Stimulated activated naive CD4-positive, alpha-beta T cell treated with Interleukin-2 at 50 U/mL for 16 hours (primary cell): ENCODE measurements at places on chromosomes 1 and 21.

- DNase-seq: no peak
These were observed 102.7 kb upstream of the C21orf91 start for GRCh38 chr21:17921579-17922530.

- DNase-seq: peak; percentile 43
These were observed 43.6 kb upstream of the PDE9A start for GRCh38 chr21:42609811-42610210.

- DNase-seq: no peak
These were observed 43.4 kb downstream of the RUNX1 start for GRCh38 chr21:35005560-35006224.

GRCh38 chr1:18282851-18283600 is 175.4 kb downstream of the IGSF21 start:
- DNase-seq: no peak

GRCh38 chr1:165342587-165342986 is 13.9 kb downstream of the LMX1A start:
- DNase-seq: no peak

DNA sequence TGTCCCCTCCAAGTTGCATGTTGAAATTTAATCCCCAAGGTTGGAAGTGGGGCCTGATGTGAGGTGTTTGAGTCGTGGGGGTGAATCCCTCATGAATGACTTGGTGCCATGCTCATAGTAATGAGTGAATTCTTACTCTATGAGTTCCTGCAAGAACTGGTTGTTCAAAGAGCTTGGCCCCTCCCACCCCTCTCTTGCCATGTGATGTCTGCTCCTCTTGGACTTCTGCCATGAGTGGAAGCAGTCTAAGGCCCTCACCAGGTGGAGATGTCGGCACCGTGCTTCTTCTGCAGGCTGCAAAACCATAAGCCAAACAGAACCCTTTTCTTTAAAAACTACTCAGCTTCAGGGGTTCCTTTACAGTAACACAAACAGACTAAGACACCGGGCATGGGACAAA is 14.3 kb downstream of the G0S2 start:
- no peak for DNase-seq

GRCh38 chr1:70314706-70315304 is 39.7 kb downstream of the ANKRD13C start:
- DNase-seq: no peak

DNA sequence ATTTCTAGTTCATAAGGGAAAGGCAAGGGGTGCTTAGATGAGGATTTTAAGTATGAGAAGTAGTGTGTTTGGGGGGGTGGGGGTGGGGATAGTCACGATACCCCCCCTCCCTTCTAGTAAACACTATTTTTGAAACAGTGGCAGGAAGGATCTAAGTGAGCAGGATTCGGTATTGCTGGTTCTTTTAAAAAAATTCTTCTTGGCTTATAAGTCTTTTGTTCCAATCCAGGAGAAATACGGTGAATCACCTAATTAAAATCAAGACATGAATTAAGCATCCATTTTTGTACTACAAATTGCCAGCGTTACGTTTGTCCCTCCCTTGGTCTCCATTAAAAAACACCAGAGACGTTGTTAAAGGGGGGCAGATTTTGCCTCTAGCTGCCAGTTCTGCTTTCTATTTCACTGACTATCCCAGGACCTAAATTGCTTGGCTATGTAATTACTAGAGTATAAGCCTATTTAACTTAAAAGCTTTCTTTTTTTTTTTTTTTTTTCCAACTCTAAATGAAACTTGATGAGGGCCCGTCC is 911 bp downstream of the LMO4 start:
- DNase-seq: no peak

DNA sequence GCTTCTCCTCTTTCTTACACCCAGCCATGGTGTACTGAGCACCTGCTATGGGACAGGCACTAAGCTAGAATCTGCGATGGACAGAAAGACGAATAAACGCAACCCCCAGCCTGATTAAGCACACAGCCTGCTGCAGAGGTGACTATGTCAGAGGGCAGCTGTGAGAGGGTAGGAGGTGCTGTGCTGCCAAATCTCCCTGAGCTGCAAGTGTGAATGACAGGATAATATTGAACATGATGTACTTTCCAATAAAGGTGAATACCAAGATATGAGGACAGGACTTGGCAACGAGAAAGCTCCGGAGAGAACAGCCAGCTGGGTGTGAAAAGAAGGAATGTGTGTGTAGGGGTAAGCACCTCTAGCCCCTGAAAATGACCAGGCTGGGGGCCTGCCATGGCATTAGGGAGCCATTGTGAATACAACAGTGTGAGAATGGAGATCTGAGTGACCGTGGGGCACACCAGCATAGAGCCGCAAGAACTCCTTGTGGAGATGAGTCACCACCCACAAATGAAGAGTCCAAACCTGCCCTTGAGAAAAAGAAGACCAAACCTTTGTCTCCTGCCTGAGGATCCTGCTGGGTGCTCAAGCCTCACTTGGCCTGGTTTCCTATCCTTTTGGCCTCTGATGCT is 83.0 kb upstream of the ATF3 start:
- no peak for DNase-seq

GRCh38 chr1:178521241-178521640 is 8.3 kb downstream of the TEX35 start:
- no peak for DNase-seq

GRCh38 chr1:87760155-87760554 is 431.5 kb downstream of the LMO4 start:
- DNase-seq: no peak

DNA sequence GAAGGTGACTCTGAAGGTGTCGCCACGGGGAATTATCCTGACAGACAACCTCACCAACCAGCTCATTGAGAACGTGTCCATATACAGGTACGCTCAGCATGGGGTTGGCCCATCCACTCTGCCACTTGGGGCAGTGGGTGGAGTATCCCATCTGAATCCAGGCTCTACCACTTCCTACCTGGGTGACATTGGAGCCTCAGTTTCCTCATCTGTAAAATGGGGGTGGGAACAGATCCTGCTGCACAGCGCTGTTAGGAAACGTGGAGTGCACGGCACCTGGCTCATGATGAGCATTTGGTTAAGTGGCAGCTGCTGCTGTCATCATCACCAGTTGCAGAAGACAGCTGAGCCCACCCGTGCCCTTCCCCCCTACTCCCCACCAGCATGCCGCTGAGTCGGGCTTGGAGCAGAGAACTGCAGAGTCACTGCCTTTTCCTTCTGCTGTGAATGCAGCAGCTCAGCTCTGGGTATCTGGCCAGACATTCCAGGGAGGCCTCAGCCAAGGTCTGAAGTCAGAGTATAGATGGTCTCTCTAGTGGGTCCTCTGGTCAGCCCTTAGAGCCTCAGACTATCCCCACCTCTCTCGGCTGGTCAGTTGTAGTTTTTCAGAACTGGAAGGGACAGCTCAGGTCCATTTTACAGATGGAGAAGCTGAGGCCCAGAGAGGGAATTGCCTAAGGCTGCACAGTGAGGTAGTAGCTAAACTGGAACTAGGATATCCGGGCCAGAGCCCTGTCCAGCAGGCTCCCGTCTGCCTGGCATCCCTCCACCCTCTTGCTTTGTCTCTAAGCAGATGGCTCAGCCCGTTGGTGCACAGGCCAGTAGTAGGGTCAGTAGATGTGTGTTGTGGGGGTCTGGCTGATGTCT is 11.7 kb downstream of the LDLRAP1 start:
- no peak for DNase-seq

DNA sequence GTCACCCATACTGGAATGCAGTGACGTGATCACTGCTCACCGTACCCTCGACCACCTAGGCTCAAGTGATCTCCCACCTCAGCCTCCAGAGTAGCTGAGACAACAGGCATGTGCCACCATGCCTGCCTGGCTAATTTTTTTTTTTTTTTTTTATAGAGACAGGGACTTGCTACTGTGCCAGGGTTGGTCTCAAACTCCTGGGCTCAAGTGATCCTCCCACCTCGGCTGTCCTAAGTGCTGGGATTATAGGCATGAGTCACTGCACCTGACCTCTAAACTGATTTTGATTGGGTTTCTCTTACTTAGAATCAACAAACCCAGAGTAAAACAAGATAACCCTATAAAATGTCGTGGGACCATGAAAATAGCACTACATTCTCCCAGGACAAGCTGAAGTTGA is 112.0 kb downstream of the UBE2U start:
- no peak for DNase-seq

- DNase-seq: no peak
These were observed 14.7 kb upstream of the KIRREL1 start for GRCh38 chr1:157978586-157979403.
